NCI-H526 (cell line): ENCODE measurements at places on chromosomes 3 and 15.

DNA sequence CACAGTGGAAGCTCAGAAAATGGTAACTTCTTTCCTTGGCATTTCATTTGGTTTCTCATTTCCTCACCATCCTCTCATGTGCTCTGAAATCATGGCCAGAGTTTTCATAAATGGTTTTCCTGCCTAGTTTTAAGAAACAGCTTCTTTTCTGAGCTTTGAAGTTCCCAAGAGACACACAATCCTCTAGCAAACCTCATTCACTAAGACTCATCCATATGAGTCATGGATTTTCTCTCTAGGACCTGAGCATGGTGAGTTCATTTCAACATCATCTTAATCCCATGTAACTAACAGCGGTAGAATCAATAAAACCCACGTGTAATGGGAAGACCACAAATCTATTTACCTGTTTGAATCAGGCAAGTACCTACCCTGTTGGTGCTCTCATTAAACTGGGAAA lies 274.5 kb upstream of the LRTM1 start:
- no peak for DNase-seq

DNA sequence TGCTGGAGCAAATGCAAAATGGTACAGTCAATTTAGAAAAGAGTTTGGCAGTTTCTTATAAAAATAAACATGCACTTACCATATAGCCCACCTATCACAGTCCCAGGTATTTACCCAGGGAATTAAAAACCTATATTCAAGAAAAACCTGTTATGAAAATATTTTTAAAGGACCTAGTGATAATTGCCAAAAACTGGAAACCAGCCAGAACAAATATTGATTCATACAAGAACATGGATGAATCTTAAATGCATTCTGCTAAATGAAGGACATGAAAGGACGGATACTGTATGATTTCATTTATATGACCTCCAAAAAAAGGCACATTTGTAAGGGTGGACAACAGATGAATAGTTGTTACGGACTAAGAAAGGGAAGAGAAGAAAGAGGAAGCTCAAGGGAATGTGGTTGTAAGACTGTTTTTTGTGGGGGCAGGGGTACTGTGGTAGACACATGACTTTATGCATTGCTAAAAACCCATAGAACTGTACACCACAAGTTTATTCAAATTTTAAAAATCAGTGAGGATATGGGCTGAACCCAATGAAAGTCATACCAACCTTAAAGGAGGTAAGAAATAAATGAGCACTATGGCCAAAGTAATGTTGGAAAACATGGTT lies 61.0 kb downstream of the ZBBX start:
- no peak for DNase-seq

DNA sequence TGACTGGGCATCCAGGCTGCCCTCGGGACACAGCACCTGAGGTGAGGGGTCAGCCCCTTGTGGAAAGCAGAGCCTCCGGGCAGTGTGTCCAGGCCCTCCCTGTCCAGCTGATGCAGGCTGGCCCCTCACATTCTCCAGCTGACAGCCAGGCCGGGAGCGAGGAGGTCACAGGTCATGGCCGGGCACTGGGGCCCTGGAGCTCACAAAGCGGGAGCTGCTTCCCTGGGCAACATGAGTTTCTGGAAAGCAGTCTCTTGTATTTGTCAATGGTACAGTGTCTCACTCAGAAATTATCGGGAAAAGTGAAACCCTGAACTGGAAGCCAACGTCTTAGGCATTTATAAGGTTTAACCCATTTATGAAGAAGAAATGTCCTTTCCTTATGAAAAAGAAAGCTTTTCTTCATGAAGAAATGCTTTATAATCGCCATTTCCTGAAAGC lies 118.5 kb downstream of the OPA1 start:
- no peak for DNase-seq

- DNase-seq: no peak
Observed at GRCh38 chr3:62835554-62836236, 39.5 kb downstream of the CADPS start.

- DNase-seq: no peak
Observed at GRCh38 chr3:119781330-119782198, at the start of gene NR1I2. Gene NR1I2 (plus strand): TSS chr3:119782101.

DNA sequence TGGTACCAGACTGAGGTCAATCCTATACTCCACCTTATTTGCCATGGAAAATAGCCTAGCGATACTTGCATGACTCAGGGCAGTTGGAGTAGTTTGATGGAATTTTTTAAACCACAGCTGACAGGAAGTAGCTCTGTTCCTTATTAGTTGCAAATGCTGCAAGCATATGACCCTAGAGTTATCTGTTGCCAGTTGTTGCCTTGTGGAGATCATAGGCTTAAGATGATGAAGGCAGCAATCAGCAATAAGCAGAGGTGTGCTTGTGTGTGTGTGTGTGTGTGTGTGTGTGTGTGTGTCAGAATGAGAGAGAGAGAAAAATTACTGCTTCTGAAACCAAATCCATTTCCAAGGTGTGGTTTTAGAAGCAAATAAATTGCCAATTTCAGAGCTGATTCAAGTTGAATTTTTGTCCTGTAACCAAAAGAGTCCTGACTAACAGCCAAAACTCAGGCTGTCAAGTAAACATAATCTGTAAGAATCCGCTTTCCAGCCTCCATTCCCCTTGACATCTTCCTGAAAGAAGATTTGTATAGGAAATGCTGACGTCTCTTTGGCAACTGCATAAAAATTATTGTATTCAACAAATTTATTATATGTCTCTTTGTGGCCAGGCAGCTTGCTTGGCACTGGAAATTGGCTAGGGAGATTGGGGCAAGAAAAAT lies 141.2 kb downstream of the SERPINI1 start:
- DNase-seq: no peak

DNA sequence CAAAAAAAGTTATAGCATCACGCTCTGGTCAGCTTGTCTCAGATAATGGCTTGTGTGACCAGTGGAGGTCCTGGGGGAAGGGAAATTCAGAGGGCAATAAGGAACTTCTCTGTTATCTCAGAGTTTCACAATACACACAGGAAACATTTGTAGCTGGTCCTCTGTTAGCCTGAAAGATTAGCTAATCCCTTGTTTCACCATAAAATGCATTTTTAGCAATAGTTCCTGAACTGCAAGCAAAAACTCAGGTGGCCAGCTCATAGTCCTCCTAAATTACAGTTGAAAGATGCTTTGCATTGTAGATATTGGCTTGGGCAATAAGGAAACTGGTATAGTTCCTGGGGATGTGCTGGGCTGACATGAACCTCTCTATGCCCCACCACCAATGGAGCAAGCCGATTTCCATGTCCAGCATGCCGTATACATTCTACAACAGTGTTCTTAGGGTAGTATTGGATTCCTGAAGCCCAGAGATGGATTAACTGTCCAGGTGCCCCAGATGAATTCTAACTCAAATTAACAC lies 141.5 kb upstream of the TBL1XR1 start:
- DNase-seq: no peak
